ENCODE measurements at places on chromosomes 6 and 20.

DNA sequence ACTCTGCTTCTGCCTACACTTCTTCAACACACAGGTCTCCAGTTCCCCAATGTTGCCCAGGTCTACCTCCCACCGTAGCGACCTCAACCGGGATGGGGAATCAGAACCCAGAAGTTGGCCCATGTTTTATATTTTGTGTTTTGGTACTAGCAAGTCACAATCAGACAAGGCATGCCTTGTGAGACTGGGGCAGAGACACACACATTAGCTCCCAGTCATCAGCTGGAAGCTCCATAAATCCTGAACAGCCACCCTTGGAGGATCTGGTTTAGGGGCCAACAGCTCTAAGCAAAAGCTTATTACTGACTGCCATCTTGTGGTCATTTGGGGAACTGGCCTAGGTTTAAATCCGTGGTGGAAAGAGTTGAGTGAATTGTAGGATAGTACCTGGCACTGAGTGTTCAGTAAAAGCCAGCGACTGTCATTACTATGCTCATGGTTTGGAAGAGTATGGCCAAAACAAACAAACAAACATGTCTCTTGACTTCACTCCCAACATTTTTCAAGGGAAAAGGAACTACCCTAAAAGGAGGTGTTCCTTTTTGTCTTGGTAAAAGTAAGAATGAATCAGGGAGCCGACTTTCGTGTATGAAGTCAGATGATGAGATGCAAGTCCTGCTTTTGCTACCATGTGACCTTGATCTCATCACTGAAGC is 40.5 kb downstream of the PIM1 start:
- DNase-seq: peak; percentile 78

DNA sequence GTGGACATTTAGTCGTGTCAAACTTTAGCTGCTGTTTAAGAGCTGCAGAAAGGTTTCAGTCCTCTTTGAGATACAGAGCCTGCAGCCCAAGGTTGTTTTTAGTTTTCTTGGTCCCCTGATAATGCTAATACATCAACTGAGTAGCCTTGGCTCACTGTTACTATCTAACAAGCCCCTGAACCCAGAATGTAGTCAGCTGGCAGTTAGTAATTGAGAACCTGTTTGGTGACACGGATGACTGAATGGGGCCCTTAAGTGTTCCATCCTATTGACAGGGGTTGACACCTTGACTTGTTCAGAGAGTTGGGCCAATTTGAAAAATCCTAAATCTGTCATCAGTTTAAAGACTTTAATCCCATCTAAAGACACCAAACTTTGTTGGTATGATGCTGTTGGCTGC is 2.8 kb downstream of the RTN4IP1 start:
- no peak for DNase-seq

DNA sequence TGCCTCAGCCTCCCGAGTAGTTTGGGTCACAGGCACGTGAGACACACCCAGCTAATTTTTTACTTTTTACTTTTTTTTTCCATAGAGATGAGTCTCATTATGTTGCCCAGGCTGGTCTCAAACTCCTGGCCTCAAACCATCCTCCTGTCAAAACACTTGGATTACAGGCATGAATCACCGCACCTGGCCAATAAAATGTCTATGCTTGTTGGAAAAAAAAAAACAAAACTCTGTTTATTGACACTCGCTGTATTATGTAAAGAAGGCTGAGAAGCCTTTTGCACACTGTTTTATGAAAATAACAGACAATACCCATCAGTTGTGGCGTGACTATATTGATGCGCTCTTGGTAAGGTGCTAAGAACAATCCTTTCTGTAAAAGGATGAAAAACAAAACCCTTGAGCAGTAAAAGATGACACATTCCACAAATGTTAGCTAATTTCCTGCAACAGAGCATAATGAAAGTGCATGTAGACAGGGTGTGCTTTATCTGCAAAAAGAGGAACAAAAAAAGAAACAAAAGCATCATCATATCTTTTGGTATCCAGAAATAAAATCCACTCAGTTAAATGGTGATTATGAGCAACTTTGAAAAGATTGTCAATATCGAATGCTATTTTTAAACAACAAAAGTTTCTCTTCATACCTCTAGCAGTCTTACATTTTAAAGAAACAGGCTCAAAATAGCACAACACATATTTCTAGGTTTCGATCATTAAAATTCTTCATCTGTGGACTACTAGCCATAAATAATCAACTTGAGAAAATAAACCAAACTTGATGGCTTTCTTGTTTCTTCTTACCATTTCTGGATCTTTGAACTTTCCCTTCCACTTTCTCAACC is 108.3 kb upstream of the PHACTR1 start:
- peak; percentile 21 for DNase-seq

GRCh38 chr20:38669688-38670087 is 54.6 kb upstream of the SLC32A1 start:
- no peak for DNase-seq

GRCh38 chr20:42957018-42957703 is 232.5 kb downstream of the PTPRT start:
- DNase-seq: no peak

GRCh38 chr20:16363506-16364319 is 209.5 kb downstream of the KIF16B start:
- no peak for DNase-seq

DNA sequence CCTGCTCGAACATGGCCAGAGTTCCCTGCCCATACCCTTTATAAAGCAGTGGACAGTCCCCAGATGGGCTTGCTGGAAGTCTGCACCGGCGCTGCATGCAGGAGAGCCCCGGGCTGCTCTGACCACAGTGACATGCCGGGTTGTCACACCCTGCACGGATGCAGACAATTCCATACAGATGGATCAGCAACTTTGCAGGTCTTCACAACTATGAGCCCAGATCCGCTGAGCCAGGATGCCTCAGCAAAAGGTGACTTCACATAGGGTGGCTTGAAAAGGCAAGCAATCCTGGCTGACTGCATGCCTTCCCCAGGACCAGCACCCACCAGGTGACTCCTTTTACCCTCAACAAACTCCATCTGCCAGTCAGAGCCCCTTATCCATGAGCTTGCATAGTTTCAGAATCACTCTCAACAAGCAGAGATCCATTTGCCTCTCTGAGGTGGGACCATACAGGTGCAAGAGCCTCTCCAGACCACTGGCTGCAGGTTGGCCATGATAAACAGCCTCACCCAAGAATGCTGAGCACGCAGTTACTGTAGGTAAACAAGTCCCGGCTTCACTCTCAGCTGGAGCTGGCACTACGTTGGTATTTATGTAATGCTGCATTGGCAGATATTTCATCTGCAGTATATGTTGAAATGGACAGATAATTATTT is 183.0 kb upstream of the QKI start:
- DNase-seq: no peak

DNA sequence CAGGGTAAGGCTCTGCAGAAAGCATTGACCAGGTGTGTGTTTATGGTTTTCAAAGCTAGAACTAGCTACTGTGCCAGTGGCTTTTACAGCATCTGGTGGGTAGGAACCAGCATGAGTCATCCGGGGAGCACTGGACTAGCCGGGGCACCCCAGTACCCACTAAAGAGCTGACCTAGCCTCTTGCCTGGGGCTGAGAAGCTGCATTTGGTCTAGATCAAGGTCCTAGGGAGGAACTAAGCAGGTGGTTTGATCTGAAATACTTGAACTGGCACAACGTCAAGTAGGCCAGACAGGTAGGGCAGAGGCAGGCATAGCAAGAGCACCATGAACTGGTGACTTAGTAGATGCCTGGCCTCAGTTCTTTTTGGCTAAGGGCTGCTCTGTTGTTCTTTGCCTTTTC is 109.8 kb upstream of the PTPRK start:
- DNase-seq: no peak

DNA sequence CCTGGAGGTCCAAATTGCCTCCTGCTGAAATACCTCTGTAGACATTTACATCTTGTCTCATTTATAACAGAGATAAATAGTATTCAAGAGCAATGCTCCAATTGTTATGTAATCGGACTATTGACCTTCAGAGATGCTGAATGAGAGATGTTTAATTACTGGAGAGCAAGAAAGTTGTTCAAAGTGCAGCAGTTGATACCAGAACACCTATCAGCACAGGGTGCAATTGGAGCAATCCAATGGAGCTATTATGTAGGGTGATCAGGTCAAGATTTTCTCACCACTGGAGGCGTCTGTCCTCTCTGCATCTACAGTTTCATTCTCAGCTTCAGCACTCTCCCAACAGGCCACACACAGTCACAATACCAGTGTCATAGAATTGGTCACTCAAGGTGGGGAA is 19.5 kb upstream of the TMX4 start:
- DNase-seq: no peak

Data from T-helper 1 cell (primary cell).